ENCODE measurements at places on chromosomes 4 and X.

GRCh38 chr4:169017971-169018370 lies 7.9 kb upstream of the CBR4 start:
- peaks cover 10% of the 10 kb centered on the region for H3K4me1 ChIP-seq
- H3K4me3 ChIP-seq = no peak overlapping the region
- H3K36me3 ChIP-seq = no peaks in the 10 kb centered on the region

DNA sequence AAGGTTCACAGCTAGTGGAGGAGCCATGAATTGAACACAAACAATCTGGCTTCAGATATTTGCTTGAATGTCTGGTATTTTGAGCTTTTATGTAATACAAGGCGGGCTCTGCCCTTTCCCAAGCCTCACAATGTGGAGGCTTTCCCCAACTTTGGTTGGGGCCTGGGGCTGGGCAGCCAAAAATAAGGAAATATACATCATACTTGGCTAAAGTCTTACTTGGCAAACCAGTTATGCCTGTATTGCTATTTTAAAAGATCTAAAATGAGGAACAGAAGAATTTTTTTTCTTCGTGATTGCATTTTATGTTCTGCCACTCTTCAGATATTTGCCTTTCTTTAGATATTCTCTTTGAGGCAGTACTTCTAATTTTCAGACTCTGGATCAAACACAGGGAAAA lies 26.1 kb downstream of the ARFIP1 start:
- H3K4me3 ChIP-seq = no peak overlapping the region
- H3K27ac ChIP-seq = no peak overlapping the region
- H3K36me3 ChIP-seq = no peaks in the 10 kb centered on the region
- H3K4me1 ChIP-seq = no peaks in the 10 kb centered on the region
- no peak for DNase-seq

GRCh38 chr4:148065075-148065474 lies 333.2 kb downstream of the ARHGAP10 start:
- no peaks in the 10 kb centered on the region for H3K27me3 ChIP-seq
- H3K36me3 ChIP-seq = no peaks in the 10 kb centered on the region
- no peak overlapping the region for H3K27ac ChIP-seq
- no peak for DNase-seq
- H3K4me1 ChIP-seq = no peaks in the 10 kb centered on the region

DNA sequence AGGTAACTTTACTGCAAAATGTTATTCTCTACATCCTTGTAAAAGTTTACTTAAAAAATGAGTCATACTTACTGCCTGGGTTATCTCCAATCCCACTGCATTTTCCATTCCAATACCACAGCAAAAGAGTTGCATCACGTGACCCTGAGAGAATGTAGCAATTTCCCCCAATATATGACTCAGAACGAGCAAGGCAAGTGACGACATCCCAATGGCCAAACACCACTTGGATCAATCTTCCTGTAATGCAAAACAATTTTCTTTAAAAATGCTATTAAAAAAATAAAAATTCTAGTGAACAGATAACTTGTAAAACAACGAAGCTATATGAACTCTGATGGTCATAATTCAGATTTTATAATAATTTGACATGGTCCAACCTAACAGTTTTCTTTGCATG lies 224.3 kb downstream of the DCLK2 start:
- no peaks in the 10 kb centered on the region for H3K4me1 ChIP-seq
- DNase-seq = no peak
- H3K36me3 ChIP-seq = no peaks in the 10 kb centered on the region

DNA sequence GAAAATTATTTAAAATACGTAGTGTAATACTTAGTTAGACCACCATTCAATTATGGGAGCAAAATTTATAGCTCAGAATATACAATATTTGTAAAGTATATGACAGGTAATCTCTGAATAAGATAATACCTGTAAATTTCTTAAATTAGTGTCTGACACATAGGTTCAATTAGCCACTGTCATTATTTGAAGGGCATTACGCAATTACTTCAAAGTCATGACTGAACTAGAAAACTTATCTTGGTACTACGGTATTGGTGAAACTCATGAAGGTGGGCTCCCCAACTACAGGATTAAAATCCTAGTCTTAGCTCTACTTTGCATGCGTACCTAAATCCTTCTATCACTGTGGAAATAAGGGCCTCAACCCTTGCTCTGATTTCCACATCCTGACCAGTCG lies 860.7 kb downstream of the PCDH19 start:
- no peak overlapping the region for H3K27ac ChIP-seq
- no peak overlapping the region for H3K4me3 ChIP-seq
- H3K36me3 ChIP-seq = no peaks in the 10 kb centered on the region
- no peak for DNase-seq

DNA sequence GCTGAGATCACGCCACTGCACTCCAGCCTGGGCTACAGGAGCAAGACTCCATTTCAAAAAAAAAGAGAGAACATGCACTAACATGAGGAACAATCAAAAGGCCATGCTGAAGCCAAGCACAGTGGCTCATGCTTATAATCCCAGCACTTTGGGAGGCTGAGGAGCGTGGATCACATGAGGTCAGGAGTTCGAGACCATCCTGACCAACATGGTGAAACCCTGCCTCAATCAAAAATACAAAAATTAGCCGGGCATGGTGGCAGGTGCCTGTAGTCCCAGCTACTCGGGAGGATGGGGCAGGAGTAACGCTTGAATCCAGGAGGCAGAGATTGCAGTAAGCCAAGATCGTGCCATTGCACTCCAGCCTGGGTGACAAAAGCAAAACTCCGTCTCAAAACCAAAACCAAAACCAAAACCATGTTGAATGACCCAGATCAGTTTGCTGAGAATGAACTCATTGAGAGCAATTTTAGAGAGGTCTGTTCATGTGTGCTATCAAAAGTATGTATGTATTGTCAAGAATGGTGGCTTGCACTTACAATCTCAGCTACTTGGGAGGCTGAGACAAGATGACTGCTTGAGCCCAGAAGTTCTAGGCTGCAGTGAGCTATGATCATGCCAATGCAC lies 44.8 kb downstream of the PDS5A start:
- no peaks in the 10 kb centered on the region for H3K27me3 ChIP-seq
- no peak overlapping the region for H3K4me3 ChIP-seq
- no peaks in the 10 kb centered on the region for H3K4me1 ChIP-seq
- H3K27ac ChIP-seq = no peak overlapping the region
- no peak for DNase-seq
- H3K36me3 ChIP-seq = peaks cover 54% of the 10 kb centered on the region

DNA sequence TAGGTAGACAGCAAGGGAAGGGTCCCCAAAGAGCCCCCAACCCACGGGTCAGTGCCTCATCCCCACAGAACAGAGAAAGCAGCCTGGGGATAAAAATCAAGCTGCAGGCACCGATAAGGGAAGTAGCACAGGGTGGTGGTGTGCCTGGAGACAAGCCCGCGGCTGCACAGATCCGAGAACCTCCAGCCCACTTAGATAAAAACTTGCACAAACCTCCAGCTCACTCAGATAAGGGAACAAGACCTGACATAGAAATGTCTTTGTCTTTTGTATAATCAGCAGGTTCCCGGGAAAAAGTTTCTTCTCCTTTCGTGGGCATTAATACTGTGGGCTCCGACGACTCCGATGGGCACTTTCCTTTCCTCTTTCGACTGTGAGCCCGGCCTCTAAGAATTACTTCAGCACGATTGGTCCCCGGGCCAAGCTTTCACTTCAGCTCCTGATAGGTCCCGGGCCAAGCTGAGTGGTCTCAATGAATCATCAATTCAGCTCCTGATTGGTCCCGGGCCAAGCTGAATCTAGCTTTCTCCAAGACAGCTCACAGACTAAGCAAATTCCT lies 32.4 kb downstream of the PRDX4 start:
- peaks cover 3% of the 10 kb centered on the region for H3K36me3 ChIP-seq
- no peak overlapping the region for H3K27ac ChIP-seq
- H3K27me3 ChIP-seq = no peaks in the 10 kb centered on the region
- H3K4me3 ChIP-seq = no peak overlapping the region

DNA sequence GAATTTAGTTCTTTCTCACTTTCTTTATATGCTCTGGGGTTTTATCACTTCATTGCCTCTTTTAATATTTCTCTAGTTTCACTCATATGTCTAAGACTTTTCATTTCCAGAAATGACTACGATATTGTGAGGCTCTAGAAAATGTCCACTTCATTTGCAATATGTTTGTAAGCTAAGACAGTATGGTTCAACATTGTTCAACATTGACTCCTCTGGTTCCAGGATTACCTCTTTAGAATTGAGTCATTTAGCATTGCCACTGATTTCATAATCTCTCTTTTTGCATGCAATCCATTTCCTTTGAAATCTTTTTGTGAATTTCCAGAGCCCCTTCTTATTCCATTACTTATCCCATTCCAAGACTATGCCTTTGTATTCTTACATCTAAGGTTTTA lies 32.3 kb downstream of the BBS12 start:
- no peaks in the 10 kb centered on the region for H3K36me3 ChIP-seq
- no peaks in the 10 kb centered on the region for H3K4me1 ChIP-seq
- no peak overlapping the region for H3K4me3 ChIP-seq
- H3K27me3 ChIP-seq = no peaks in the 10 kb centered on the region
- no peak for DNase-seq
- H3K27ac ChIP-seq = no peak overlapping the region

- no peak for DNase-seq
- H3K4me3 ChIP-seq = no peak overlapping the region
- no peaks in the 10 kb centered on the region for H3K27me3 ChIP-seq
- no peaks in the 10 kb centered on the region for H3K36me3 ChIP-seq
- no peaks in the 10 kb centered on the region for H3K4me1 ChIP-seq
These were observed 831.7 kb upstream of the POU3F4 start for GRCh38 chrX:82676386-82676785.

DNA sequence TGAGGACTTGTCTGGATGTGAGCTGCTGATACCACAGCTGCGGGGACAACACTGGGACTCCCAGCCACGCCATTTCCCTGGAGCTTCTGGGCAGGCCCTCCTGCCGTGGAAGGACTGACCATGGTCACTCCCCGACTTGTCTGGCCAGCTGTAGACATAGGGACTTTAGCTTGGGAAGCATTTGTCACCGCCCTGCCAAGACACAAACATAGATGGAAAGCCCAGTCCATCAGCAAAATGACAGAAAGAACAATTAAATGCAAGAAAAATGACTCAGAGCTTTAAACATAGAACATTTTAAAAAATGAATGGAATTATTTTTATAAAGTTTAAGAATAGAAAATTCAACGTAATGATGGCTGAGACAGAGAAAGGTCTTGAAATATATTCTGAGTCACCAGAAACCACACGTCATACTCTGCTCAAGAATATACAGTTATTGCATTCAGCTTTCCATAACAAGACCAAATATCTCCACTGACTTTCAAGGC lies 107.6 kb upstream of the CBR4 start:
- H3K36me3 ChIP-seq = peaks cover 96% of the 10 kb centered on the region
- H3K4me1 ChIP-seq = peaks cover 2% of the 10 kb centered on the region
- H3K27ac ChIP-seq = no peak overlapping the region
- H3K27me3 ChIP-seq = no peaks in the 10 kb centered on the region
- no peak overlapping the region for H3K4me3 ChIP-seq

DNA sequence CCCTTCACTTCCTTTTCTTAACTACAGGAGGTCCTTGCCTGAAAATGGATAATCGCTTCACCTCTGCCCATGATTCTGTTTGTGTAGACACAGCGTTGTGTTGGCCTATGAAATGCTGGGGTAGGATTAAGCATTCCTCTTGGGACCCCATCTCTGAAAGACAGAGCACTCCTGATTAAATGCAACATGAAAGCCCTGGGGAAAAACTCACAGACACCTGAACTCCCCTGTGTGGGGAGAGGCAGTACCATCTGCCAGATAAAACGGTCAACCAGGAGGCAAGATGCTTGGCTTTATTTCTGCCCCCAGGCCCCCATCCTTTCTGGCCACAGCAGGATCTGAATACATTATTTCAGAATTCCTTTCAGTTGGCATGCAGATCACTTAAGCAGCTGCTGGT lies 1.9 kb downstream of the LGI2 start:
- no peaks in the 10 kb centered on the region for H3K36me3 ChIP-seq
- H3K4me1 ChIP-seq = peaks cover 16% of the 10 kb centered on the region

DNA sequence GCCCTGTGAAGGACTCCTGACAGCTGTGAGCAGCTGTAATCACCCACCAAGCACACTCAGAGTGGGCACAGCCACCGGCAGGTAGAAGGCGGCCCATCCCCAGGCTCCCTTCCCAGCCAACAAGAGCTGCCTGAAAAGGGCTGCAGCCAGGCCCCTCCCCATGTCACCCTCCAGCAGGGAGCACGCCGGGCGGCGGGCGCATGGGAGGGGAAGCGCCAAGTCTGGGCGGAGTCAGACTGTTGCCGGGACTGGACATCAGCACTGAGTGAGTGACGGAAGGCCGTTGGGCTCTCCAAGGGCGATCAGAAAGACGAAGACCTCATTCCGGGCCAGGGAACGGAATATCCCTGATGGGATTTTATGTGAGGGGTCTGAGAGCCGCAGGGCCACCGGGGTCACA lies 82.1 kb downstream of the PPP2R2C start:
- H3K36me3 ChIP-seq = no peaks in the 10 kb centered on the region
- no peak overlapping the region for H3K4me3 ChIP-seq
- H3K27ac ChIP-seq = no peak overlapping the region
- DNase-seq = no peak

DNA sequence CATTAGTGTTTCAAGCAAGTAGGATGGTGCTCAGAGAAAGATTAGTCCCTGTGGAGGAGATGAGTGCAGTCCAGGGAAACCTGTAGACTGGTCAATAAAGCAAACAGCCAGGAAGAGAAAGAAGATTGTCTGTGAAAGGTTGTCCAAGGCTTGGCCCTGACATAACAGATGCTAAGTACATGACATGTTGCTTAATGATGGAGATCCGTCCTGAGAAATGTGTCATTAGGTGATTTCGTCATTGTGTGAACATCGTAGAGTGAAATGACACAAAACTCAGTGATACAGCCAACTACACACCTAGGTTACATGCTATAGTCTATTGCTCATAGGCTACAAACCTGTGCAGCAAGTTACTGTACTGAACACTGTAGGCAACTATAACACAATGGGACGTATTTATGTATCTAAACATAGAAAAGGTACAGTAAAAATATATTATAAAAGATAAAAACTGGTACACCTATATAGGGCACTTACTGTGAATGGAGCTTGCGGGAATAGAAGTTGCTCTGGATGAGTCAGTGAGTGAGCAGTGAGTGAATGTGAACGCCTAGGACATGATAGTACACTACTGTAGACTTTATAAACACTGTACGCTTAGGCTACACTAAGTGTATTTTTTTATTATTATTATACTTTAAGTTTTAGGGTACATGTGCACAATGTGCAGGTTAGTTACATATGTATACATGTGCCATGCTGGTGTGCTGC lies 9.0 kb upstream of the PRSS48 start:
- H3K27me3 ChIP-seq = no peaks in the 10 kb centered on the region
- no peaks in the 10 kb centered on the region for H3K36me3 ChIP-seq
- DNase-seq = no peak
- H3K4me3 ChIP-seq = no peak overlapping the region

DNA sequence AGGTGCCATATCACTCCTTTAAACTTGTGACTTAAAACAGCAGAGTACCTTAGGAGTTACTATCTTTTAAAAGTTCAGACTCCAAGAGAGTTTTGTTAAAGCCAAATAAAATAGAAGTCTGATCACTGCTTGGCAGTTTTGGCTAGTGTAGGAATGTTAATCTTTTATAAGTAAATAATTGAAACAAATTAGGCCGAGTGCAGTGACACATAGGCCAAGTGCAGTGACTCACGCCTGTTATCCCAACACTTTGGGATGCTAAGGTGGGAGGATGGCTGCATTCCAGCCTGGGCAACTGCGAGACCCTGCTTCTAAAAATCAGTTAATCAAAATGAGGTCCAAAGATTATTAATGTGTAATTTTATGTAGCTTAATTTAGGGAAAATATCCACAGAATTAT lies 37.2 kb downstream of the WDR44 start:
- no peaks in the 10 kb centered on the region for H3K36me3 ChIP-seq
- H3K27me3 ChIP-seq = no peaks in the 10 kb centered on the region
- no peaks in the 10 kb centered on the region for H3K4me1 ChIP-seq
- H3K4me3 ChIP-seq = no peak overlapping the region
- no peak for DNase-seq
